HFFc6 (cell line): ENCODE measurements at places on chromosomes 1 and 21. TPM values are rescaled to one million over a fixed set of nuclear protein-coding genes. Genes with fewer than 3 reads are reported as not detected.

GRCh38 chr1:188652678-188653077 is 1823.9 kb downstream of the PLA2G4A start:
- DNase-seq, result peak; percentile 6

- DNase-seq, result no peak
Observed at GRCh38 chr1:17184161-17184665, 20.7 kb upstream of the PADI1 start.

DNA sequence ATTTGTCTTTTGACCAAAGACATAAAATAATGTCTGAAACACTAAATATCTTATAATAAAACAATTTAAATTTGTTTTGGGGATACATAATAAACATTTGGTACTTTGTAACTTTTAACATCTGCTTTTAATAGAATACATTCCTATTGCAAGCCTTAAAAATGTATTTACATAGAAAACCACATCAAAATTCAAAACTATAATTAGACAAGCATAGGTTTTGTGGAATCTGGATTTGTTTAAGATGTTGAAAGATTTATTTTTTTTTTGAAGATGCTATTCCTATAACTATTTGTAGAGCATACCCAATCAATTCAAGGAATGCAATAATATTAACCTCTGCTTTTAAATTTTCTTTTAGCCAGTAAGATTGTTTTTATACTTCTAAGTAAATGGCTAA is 125.7 kb downstream of the FMN2 start:
- no peak for DNase-seq

- no peak for DNase-seq
Observed at GRCh38 chr1:207028884-207029650, 3.5 kb downstream of the C1orf116 start.

DNA sequence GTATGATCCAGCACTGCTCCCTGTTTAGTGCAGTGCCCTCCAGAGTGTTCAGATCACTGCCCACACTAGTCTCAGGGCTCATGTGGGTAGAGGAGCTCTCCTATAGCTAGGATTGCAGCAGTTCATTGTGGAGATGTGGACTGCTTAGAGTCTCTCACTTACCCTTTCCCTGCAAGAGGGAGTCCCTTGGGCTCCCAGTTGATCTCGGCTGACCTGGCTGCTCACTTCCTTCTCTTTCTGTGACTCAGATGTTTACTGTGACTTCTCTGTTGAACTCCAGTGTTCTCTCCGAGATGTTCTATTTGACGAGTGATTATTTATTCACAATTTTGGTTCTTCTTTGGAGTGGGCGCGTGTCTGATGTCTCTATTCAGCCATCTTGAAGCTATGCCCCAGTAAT is 141.9 kb downstream of the PTBP2 start:
- no peak for DNase-seq

GRCh38 chr1:44721485-44722361 is 9.2 kb downstream of the RNU5D-1 start:
- peak; percentile 57 for DNase-seq

DNA sequence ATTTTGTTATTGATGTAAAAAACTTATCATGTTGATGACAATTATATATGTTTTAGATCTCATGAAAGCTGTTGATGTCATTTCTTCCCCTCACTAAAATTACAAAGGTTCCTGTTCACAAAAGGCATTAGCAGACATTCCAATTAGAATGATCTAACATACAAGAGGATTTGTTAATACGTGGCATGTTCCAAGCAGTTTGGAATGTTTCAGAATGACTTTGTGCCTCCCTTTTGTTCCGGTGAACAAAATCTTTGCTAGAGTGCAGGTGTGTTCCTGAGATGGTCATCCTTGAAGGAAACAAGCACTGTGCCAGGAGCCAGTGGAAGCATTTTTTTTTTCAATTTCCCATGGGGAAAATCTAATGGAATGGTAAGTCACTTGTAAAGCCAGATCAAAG is 108.0 kb upstream of the KCTD3 start:
- no peak for DNase-seq

DNA sequence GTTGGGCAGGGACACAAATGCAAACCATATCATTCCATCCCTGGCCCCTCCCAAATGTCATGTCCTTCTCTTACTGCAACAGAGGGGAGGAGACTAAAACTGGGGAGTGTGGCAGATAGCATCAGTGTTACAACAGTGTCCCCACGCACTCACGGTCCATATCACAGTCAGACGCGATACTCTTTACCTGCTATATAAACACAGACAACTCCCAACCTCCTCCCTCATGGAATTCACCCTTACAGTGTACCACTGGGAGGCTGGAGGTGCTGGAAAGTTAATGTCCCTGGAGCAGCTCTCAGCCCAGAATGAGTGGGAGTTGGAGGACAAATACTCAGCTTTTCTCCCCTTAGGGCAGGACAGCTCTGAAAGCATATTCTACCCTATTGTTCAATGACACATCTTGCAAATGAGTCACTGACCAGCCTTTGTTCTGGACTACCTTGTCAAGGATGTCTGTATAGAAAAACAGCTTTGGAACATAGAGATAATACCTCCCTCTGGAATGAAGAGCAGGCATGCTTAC is 445.9 kb downstream of the SETD4 start:
- peak; percentile 48 for DNase-seq

- peak; percentile 1 for DNase-seq
Observed at GRCh38 chr1:163509114-163509513, 187.4 kb downstream of the NUF2 start.

- no peak for DNase-seq
Observed at GRCh38 chr1:43772978-43773377, 65.6 kb downstream of the ST3GAL3 start.

DNA sequence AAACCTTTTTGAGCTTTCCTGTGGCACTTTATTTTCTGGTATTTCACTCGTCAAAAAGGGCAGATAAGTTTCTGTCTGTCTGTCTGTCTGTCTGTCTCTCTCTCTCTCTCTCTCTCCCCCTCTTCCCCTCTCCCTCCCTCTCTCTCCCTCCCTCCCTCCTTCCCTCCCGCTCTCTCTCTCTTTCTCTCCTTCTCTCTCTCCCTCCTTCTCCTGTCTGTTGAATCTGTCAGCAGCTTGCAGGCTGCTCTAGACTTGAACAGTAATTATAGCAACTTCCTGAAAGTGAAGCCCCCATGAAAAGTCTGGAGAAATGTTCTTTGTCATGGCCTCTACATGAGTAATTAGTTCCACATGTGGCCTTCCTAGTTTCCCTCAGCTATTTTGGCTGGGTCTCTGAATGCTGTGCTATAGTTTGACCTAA is 275.2 kb upstream of the C1orf105 start:
- DNase-seq, result peak; percentile 75

DNA sequence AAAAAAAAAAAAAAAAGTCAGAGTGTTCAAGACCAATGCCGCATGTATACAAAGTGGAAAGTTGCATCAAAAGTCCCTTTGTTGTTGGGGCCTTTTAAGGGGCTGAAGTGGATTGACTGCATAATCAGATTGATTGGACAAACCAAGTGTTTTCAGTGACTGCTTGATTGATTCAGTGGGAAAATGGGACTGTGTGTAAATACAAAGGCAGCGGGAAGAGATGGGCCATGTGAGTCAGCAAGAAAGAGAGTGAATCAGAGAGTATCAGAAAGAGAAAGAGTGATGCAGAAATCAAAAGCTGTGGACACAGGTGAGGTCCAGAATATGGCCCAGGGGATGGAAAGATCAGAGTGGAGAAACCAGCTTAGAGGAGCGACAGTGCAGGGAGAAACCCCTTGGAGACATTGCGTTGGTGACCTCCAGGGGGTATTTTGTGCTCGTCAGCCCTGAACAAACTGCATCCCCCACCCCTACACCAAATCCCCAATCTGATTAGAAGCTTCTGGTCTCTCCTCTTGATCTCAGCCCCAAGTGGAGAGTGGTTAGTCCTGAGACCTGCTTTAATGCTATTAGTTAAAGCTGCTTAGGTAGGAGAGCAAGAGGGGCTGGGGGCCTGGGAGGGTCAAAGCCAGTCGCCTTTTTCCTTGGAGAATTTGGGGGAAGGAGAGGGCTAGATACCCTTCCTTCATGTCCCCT is 5.1 kb upstream of the ETV3L start:
- no peak for DNase-seq

DNA sequence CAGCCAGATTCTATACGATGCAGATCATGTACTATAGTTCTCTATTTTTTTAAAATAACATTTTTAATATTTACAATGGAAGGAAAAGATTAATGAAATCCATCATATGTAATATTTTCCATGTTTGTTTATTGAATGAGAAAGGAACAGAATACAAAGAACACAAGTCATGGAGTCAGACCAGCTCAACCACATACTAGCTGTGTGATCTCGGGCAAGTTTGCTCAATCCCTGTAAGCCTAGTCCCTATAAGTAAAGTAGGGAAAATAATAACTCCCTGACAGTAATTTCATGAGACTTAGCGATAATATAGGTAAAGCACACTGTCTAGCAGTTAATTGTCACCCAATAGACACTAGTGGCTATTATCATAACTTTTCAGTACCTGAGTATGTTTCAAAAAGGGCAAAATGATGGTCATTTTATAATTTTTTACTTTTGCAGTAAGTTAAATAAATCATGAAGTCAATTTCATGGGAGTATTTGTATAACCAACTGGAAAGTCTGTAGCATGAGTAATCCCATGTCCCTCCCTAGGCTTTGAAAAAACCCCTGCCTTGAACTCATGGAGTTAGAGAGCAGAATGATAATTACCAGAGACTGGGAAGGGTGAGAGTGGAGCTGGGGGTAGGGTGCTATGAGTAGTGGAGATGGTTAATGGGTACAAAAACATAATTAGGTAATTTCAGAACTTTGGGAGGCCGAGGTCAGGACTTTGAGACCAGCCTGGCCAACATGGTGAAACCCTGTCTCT is 37.0 kb upstream of the EPS15 start:
- DNase-seq, result no peak

DNA sequence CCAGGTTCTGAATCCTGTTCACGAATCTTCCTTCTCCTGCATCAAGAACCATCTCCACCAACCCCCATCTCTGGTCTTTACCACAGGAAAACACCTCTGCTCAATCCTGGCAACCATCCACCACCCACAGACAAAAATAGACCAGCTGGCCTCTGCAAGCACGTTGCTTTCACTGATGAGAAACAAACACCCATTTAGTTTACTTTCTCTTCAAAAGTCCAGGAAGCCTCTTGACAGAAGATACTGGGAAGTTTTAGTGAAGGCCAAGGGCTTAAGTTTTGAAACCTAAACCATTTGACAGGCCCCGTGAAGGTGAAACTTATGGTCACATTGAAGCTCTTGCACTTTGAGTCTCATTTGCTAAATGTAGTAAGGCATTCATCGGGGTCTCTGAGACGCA is 122.6 kb upstream of the PPP2R5A start:
- peak; percentile 30 for DNase-seq

DNA sequence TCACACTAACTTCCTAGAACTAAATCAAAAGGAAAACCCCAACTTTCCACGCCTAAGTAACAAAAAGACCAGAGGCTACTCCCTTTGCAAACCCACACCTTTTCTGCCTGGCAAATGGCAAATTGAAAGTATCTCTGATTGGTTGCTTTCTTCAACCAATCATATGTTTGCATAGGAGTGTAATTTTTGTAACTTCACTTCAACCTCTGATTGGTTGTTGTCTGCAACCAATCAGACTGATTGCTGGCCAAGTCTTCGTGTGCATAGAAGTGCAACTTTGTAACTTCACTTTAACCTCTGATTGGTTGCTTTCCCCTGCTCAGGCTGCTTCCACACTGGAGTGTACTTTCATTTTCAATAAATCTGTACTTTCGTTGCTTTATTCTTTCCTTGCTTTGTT is 36.9 kb upstream of the PADI2 start:
- DNase-seq, result no peak

GRCh38 chr1:95382000-95382786 is 148.2 kb downstream of the RWDD3 start:
- DNase-seq, result no peak

DNA sequence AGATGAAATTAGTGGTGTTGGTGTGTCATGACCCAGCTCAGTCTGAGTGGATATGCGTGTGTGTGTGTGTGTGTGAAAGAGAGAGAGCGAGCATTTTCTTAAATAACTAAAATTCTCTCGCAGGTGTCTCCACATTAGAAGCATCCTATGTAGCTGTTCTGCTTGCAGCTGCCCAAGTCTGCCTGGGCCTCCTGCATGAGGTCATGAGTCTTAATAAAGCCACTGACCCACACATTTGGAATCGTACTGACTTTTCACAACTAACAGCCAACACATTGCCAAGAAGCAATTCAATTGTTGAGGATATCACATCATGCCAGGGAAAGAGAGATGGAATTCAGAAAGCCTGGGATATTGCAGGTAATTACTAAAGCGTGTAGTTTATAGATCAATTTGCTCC is 238.2 kb upstream of the AJAP1 start:
- no peak for DNase-seq

DNA sequence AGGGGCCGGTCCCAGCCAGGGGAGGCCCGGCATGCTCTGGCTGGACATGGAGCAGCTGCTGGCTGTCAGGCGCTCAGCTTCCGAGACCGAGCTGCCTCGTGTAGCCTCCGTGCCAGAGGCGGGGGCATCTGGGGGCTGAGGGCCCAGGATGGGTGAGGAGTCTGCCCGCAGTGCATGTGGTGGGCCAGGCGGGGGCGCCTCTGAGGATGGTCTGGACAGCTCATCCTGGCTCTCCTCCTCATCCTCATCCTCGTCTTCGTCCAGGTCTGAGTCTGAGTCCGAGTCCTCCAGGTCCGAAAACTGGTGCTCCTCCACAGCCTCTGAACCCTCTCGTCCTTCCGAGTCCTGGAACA is 28.9 kb upstream of the EDN2 start:
- DNase-seq, result no peak

DNA sequence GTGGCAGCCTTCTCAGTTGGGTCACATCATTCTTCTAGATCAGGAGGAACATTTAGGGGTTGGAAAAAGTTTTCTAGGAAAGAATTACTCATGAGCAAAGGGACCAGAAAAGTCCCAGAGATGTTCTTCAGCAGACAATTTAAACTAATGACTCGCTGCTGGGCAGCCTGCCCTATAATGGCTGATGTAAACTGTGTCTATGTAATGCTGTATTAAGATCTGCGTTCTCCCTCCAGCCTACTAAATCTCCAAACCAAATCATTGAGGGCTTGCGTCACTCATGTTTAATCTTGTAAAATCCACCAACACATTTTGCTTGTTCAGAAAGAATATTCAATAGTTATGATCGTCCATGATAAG is 92.1 kb downstream of the LRRC8C start:
- peak; percentile 75 for DNase-seq

GRCh38 chr1:212794561-212795014 is 2.9 kb downstream of the TATDN3 start:
- no peak for DNase-seq

- DNase-seq, result peak; percentile 56
Observed at GRCh38 chr21:43306911-43307676, 119.8 kb downstream of the SIK1 start.

Gene CFHR4
- not detected in 3 replicates for total RNA-seq

Gene RGS1
- total RNA-seq, result not detected in 3 replicates

Gene CDK18
- total RNA-seq, result 0.27 to 2.0 TPM (median 0.92 TPM) in 3 replicates

Gene ALX3
- 1.0 to 9.6 TPM (median 8.6 TPM) in 3 replicates for total RNA-seq

Gene MFAP2
- 32.3 to 47.4 TPM (median 35.4 TPM) in 3 replicates for total RNA-seq

Gene DNAJC6
- 14.2 to 17.4 TPM (median 15.1 TPM) in 3 replicates for total RNA-seq

Gene METTL25B
- 12.2 to 17.3 TPM (median 16.0 TPM) in 3 replicates for total RNA-seq

Gene LRRN2
- not detected in 3 replicates for total RNA-seq

Gene LAPTM5
- 0.37 to 0.81 TPM (median 0.53 TPM) in 3 replicates for total RNA-seq

Gene OR6N1
- total RNA-seq, result not detected in 2 replicates

Gene BGLAP
- total RNA-seq, result not detected in 2 replicates
